ENCODE measurements at places on chromosomes 13 and 19.
A peak's percentile ranks its signal among the peaks of the same experiment; 100 is the strongest.

DNA sequence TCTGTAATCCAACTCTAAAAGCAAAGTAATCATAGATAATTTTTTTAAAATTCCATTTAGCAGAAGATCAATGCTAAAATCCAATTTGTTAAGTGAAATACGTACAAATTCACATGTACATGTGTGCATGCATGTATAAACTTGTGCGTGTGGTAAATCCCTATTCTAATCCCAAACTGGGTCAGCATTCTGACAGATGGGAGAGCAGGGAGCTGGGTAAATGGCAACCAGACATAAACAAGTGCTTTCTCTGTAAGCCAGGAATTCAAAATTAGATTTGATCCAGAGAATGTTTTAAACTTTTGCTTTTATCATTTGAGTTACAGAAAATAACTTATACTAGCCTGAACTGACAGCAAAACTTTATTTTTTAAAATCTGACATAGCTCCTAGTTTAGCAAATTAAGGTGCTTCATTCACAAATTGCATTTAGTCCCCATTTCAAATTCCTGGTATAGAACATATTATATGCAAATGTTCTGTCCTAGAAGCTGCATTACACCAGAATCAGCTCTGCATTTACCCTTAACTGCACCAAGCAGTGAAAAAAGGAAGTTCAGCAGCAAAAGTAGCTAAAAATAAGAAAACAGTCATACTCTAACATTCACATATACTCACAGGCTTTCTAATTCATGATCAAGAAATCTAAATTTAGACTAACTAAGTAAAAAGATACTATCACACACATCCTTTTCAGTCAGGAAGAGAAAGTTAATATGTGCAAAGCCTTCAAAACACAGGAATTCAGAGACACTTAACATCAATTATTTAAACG, 32.6 kb downstream of the UBL3 start:
- DNase-seq: no peak

DNA sequence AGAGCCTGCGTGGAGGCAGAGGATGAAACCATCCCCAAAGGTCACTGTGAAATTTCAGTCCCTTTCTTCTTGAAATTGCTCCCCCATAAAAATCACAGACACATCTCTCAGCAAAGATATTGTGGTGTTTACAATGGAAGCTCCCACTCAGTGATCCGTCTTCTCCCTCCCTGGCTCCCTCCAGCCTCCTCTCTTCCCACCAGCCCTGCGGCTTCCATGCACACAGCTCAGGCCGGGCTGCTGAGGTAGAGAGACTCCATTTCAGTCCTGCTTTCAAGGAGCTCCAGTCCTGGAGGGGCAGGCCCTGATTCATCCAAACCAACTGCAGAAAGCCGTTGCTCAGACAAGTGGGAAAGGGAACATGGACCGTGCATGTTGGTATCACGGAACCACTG, 24.0 kb upstream of the MIER2 start:
- DNase-seq: no peak

GRCh38 chr13:25687471-25688225, 315.9 kb downstream of the ATP8A2 start:
- DNase-seq: no peak

- no peak for DNase-seq
Measured at GRCh38 chr13:28654276-28654675, 4.7 kb upstream of the POMP start.

- DNase-seq: no peak
Measured at GRCh38 chr19:14575428-14575980, 3.6 kb upstream of the NDUFB7 start.

GRCh38 chr19:50590191-50590590, 22.0 kb upstream of the LRRC4B start:
- DNase-seq: no peak

DNA sequence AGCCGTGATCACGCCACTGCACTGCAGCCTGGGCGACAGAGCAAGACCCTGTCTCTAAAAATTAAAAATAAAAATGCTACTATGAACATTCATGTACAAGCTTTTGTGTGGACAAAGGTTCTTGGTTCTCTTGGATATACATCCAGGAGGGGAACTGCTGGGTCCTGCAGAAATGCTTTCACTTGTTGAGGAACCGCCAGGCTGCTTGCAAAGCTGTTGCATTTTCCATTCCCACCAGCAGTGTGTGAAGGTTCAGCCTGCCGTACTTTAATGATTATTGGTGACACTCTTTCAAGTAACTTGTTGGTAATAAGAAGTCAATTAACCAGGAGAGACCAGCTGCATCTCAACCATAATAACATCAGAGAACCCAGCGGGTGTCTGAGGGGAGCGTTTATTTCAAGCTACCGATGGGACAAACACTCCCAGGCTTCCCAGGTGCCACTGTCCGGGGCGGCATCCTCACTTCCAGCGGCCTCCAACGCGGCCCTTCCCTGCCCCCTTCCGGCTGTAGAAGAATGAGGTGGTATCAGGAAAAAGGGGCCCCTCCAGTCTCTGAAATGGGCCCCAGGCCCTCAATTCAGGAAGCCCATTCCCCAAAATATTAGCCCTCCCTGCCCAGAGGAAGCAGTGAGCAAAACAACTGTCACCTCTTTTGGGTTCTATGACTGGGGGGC, 15.2 kb upstream of the PPP1R12C start:
- DNase-seq: no peak

GRCh38 chr19:46907880-46908279, 47.1 kb downstream of the ARHGAP35 start:
- DNase-seq: no peak

DNA sequence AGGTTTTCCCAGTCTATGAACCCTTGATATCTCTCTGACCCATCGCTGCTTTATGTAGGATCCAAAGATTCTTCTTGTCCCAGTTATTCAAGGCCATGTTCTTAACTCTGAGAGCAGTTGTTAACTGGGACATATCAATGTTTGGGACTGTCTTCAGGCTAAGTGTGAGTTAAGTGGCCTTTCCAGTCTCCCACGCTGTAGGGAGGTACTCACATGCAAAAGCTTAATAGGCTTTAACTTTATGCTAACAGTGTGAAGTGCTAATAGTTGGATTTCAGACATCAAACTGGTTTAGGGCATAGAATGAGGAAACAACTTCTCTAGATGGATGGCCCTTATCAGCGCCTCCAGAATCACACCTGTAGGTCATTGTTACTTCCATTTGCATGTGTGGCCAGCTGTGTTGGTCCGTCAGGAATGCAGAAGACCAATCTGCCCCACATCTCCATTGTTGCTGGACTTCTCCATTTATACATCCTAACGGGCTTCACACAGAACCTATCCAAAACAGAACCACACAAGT, 104.7 kb upstream of the MBNL2 start:
- no peak for DNase-seq

DNA sequence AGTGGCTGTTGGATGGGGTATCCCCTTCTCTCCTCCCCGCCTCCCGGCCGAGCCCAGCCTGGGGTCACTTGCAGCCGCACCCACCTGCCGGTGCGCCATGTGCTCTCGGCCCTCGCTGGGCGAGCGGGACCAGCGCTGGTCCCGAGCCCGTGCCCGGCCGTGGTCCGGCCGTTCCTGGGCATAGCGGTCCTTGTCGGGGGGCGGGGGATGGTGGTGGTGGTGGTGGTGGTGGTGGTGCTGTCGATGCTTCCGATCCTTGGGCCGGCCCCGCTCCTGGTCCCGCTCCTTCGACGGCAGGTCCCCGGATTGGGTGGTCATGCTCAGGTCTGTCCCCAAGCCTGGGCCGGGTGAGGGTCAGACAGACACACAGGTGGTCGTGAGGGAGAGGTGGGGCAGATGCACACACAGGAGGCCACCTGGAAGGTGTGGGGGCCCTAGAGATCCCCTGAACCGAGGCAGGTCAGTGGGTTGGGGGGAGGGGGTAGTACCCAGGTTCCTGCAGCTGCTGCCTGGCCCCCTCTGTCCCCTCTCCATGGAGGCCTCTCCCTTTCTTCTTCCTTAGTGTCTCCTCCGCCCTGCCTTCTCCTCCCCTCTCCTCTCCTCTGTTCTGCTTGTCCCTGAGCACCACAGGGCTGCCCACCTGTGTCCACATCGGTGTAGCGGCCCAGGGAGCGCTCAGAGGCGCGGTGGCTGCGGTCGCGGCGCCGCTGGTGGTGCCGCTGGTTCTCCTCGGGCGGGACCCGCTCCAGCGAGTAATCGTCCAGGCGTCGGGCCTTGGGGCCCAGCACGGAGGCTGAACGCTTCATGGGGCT, 58.7 kb downstream of the IER2 start:
- DNase-seq: no peak

GRCh38 chr13:34914416-34914815, 27.7 kb upstream of the NBEA start:
- no peak for DNase-seq

GRCh38 chr13:27977476-27978300, 8.6 kb upstream of the CDX2 start:
- no peak for DNase-seq

GRCh38 chr13:29583073-29583785, 12.3 kb downstream of the SLC7A1 start:
- DNase-seq: no peak

GRCh38 chr13:99041788-99042187, 63.9 kb upstream of the DOCK9 start:
- no peak for DNase-seq

DNA sequence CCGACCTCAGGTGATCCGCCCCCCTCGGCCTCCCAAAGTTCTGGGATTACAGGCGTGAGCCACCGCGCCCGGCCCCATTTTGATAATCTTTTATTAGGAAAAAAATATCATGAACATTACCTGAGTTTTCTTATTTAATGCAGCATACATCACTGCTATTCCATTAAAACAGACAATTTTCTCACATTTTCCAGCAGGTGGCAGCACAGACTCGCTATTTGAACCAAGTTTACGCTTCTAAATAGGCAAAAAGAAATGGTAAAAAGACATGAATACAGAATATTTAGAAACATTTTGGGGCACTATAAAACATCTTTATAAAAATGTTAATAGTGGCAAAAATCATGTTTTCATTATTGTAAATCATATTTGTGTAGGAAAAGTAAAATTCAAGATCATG, 903.1 kb downstream of the SLITRK6 start:
- DNase-seq: peak; percentile 18
